ENCODE measurements at places on chromosomes 1 and 21. TPM values are rescaled to one million over a fixed set of nuclear protein-coding genes. Genes with fewer than 3 reads are reported as not detected.

- DNase-seq: no peak
Measured at GRCh38 chr1:80468356-80468755, 1332.4 kb upstream of the ADGRL2 start.

Gene PADI1
- 0.86 TPM for total RNA-seq

Gene CADM3
- total RNA-seq: 4.2 TPM

DNA sequence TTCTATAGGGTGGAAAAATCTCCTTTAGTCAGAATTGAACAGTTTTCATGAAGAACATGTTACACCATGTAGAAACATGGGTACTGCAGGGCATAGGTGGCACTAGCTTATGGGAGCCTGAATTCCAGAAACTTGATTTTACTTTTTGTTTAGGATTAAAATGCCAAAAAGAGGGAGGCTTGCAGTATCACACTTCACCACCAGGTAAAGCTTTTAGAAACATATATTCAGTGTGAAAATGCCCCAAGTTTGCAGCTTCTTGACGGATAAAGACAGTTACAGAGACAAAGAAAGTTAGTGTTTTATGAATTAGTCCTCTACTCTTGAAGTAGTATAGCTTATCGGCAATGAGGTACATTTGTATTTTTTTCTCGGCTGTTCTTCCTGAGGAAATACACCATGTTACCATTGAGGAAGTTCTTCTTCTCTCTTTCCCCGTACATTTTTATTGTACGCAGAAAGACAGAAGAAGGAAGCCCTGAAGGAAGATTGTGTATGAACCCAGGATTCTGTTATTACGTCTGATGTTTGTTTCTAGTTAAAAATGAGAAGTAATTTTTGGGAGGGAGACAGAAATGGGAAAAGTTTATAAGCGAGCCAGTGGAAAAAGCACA, 66.1 kb downstream of the PBX1 start:
- no peak for DNase-seq

- no peak for DNase-seq
Measured at GRCh38 chr1:53430261-53430660, 28.9 kb upstream of the DMRTB1 start.

- no peak for DNase-seq
Measured at GRCh38 chr1:18557621-18558465, 72.8 kb upstream of the PAX7 start.

- no peak for DNase-seq
Measured at GRCh38 chr1:105294838-105295237, 1545.1 kb downstream of the AMY1C start.

- no peak for DNase-seq
Measured at GRCh38 chr1:21932127-21932526, 5.0 kb downstream of the HSPG2 start.

DNA sequence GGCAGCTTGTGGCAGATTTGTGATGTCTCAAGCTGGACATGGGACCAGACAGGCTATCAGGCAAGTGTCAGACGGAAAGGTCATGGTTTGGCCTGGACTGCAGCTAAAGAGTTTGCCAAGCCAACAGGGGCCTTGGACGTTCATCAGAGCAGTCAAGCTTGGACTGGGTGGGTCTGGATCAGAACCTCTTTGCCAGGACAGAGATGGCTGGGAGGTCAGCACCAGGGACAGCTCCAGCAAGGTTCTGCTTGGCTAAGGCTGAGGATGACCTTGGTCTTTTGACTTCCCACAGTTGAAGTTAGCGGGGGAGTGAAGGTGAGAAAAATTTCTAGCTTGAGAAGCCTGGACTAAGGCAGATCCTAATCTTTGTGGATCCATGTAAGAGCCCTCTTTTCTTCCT, 68.1 kb downstream of the GRIK3 start:
- DNase-seq: no peak

DNA sequence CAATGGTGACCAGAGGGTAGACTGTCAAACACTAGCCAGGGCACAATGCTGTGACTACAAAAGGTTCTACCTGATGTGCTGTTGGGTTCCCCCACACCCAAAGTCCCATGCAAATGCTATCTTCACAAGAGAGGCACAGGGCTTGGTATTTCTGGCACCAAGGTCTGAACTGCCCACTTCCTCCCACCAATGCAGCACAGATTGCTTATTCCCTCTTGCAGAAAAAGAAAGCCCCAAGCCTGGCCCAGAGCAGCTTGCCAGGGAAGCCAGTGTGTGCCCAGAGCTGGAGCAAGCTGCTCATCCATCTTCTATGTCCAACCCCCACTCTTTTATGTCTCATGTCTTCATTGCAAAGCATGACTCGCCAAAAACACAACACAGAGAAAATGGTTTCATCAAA, 149.4 kb upstream of the CAMK1G start:
- DNase-seq: no peak
